Testis (tissue), 5 donors: ENCODE measurements at places on chromosomes 7 and 10.

DNA sequence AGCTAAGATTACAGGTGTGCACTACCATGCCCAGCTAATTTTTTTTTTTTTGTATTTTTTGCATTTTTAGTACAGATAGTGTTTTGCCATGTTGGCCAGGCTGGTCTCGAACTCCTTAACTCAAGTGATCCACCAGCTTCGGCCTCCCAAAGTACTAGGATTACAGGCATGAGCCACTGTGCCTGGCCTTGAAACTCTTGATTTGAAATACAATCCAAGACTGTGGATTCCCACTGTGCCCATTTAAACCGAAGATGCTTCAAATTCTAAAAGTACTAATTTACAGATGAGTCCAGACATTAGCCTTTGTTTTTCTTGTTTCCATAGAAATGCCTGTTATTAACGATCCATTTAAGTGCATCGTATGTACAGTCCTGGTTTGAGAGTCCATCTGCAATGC is 130.9 kb downstream of the CACNA2D1 start:
- no peak overlapping the region for H3K27ac ChIP-seq
- H3K27me3 ChIP-seq = no peaks in the 10 kb centered on the region
- H3K4me1 ChIP-seq = no peaks in the 10 kb centered on the region
- no peak for DNase-seq

DNA sequence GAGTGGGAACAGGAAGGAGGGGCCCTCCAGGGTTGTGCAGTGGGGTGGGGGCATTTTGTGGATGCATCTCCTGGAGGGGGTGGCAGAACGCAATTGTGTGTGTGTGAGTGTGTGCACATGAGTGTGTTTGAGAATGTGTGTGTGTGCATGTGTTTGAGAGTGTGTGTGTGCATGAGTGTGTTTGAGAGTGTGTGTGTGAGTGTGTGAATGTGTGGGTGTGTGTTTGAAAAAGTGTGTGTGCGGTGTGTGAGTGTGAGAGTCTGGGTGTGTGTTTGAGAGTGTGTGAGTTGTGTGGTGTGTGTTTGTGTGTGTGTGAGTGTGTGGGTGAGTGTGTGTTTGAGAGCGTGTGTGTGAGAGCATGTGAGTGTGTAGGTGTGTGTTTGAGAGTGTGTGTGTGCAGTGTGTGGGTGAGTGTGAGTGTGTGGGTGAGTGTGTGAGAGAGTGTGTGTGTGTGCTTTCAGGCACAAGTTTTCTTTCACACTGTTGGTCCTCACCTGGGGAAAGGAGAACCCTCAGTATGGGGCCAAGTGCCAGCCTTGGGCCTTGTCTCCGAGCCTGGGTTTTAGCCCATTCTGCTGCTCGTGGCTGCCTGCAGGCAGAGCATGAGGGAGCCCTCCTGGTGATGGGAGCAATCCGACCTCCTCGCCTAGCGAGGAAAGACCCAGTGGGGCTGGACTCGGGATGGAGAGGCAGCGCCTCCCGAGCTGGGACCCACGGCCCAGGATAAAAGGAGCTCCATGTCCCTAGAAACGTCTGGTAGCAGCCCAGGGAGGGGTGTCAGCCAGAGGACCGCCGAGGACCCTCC is 35.6 kb downstream of the CDH23 start:
- peaks cover 6% of the 10 kb centered on the region for H3K4me1 ChIP-seq
- peak; percentile 9 for DNase-seq
- no peaks in the 10 kb centered on the region for H3K27me3 ChIP-seq
- no peaks in the 10 kb centered on the region for H3K36me3 ChIP-seq
- H3K4me3 ChIP-seq = no peak overlapping the region

DNA sequence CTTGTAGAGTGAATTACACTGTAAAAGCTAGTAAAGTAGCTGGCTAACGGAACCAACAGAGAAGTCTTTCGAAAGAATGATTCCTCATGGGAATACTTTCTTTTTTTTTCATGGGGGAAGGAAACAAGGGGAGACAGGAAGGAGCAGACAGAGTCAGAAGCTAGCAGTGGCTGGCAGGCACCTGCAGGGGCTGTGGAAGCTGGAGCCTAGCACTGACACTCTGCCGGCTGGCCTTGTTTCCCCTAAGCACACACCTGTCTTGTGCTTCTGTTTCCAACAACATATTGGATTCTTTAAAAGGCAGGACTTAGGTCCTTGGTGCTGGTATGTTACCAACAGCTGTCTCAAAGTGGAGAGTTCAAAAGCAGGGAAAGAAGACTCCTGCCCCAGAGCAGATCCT is 24.7 kb downstream of the NOD1 start:
- no peak overlapping the region for H3K27ac ChIP-seq
- H3K27me3 ChIP-seq = no peaks in the 10 kb centered on the region
- H3K36me3 ChIP-seq = no peaks in the 10 kb centered on the region
- no peaks in the 10 kb centered on the region for H3K4me1 ChIP-seq

- no peak for DNase-seq
- no peaks in the 10 kb centered on the region for H3K27me3 ChIP-seq
- no peaks in the 10 kb centered on the region for H3K4me1 ChIP-seq
- H3K36me3 ChIP-seq = no peaks in the 10 kb centered on the region
Measured at GRCh38 chr10:117746541-117747448, 204.2 kb downstream of the EMX2 start.

DNA sequence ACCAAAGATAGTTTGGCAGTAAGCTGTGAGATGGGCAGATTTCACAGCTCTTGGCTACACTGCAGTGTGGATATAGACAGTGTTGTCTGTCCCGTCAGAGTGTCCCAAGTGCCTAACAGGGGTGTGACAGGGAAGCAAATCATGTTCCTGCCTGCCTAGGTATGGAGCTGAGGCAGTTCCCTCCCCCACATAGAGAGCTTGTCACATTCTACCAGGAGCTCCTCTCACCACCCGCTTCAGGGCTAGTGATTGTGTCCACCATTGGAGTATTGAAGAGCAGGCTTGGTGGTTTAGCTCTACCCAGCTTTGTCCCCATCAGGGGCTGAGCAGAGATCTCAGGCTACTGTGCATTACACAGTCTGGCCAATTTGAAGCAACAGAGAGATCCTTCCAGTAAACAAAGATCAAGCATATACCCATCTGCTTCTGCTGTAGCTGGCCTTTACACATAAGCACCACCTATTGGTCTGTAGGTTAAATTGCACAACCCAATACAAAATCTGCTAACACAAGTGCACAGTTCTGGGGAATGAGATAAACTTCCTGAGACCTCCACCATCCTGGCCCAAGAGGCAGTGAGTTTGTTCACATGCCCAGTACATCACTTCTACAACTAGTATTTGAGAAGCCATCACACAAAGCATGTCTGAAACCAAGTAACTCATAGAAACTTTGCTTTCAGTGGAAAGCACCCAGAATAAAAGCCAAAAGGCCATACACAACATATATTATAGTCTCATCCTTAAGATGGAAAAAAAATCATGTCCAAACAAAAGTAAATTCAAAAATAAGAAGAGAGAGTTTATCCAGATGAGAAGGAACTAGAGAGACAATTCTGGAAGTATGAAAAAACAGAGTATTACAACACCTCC is 67.3 kb downstream of the GLCCI1 start:
- H3K36me3 ChIP-seq = no peaks in the 10 kb centered on the region
- H3K4me3 ChIP-seq = no peak overlapping the region
- H3K27ac ChIP-seq = no peak overlapping the region
- no peaks in the 10 kb centered on the region for H3K4me1 ChIP-seq

- H3K4me1 ChIP-seq = no peaks in the 10 kb centered on the region
- no peak for DNase-seq
- H3K4me3 ChIP-seq = no peak overlapping the region
- H3K27ac ChIP-seq = no peak overlapping the region
Measured at GRCh38 chr7:35370687-35371086, 116.8 kb upstream of the TBX20 start.

GRCh38 chr10:97547271-97547600 is 25.3 kb upstream of the ANKRD2 start:
- H3K27ac ChIP-seq = no peak overlapping the region
- no peaks in the 10 kb centered on the region for H3K27me3 ChIP-seq
- H3K36me3 ChIP-seq = no peaks in the 10 kb centered on the region
- peaks cover 48% of the 10 kb centered on the region for H3K4me1 ChIP-seq

DNA sequence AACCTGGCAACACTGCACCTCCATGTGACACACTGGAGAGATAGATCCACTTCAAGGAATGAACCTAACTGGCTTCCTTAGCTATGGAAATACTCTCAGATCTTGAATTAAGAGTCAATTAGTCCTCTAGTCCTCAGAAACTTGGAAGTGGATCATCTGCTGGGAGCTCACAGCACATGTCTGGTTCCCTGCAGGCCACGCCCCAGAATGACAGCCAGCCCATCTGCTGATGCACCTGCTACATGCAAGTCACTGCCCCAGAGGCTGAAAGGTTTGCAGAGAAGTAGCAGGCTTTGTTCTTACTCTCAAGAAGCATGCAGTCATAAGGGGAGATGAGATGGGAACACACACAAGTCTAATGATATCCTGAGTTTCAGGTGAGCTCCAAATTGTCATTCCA is 275.9 kb downstream of the SKAP2 start:
- no peaks in the 10 kb centered on the region for H3K27me3 ChIP-seq
- no peaks in the 10 kb centered on the region for H3K36me3 ChIP-seq
- DNase-seq = no peak
- no peak overlapping the region for H3K4me3 ChIP-seq
- H3K27ac ChIP-seq = no peak overlapping the region
- H3K4me1 ChIP-seq = no peaks in the 10 kb centered on the region

GRCh38 chr10:118458957-118459641 is 117.0 kb upstream of the FAM204A start:
- no peak overlapping the region for H3K27ac ChIP-seq
- DNase-seq = no peak
- H3K4me3 ChIP-seq = no peak overlapping the region
- H3K27me3 ChIP-seq = no peaks in the 10 kb centered on the region

DNA sequence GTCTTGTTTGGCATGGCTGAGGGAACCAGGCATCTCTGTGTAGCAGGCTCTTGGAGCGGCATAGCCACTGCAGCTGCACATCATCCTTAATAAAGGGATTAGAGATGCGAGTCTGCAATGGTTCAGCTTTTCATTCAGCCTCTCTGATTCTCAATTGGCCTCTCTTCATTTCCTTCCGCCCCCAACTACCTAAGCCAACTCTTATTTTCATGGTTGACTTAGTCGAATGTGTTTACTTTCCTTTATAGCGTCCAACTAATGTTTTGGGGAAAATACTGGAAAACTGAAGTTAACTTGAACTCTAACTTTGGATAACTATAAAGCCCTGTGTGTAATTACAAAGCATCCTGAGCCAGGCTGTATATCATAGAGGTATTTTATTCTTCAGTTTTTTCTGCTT is 202.2 kb upstream of the KIAA1217 start:
- H3K27ac ChIP-seq = no peak overlapping the region
- no peak for DNase-seq
- H3K27me3 ChIP-seq = no peaks in the 10 kb centered on the region
- H3K4me1 ChIP-seq = peaks cover 5% of the 10 kb centered on the region
- no peaks in the 10 kb centered on the region for H3K36me3 ChIP-seq

DNA sequence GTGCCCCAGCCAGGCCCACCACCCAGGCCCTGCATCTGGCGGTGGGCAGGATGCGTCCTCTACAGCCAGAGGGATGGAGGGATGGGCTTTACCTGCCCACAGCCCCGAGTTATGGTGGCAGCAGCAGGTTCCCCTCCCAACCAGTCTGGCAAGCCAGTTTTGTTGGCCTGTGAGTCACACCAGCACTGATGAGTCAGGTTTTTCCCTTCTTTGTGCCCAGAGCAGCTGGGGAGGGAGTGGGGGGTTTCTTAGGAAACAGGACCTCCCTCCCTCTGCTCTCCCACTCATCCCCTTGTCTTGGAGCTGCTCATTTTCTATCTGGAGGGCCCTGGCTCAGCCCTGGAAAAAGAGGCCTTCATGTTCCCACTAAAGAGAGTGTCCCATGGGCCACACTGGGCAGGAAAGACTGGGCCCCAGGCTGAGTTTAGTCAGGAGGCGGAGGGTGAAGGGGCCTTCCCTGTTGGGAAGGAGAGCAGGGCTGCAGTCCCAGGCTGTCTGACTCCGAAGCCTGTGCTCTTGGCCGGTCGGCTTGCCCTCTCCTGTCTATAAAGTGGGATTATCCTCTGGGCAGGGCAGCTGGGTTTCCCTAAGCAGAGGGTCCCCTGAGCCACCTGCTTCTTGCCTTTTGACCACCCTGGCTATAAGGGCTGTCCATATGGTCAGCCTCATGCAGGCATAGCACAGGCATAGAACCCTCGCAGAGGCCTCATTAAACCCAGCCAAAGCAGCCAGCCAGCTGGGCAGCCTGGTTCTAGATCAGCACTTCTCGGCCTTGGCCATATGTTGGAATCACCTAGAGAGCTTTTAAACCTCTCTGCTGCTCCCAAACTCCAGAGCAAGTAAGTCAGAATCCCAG is 30.2 kb upstream of the ANKRD2 start:
- peak; percentile 79 for DNase-seq
- no peaks in the 10 kb centered on the region for H3K27me3 ChIP-seq
- H3K36me3 ChIP-seq = no peaks in the 10 kb centered on the region
- H3K4me1 ChIP-seq = peaks cover 55% of the 10 kb centered on the region

DNA sequence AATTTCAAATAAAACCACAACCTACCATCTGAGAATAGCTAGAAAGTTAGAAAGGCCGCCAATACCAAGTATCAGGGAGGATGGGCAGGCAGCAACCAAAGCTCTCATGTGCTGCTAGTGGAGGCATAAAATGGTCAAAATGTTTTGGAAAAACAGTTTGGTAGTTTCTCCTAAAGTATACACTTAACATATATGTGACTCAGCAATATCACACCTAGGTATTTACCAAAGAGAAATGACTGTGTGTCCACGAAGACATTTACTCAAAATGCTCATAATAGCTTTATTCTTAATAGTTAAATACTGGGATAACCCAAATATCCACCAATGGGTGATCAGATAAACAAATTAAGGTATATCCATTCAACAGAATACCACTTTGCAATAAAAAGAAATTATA is 14.3 kb downstream of the RHEB start:
- H3K4me3 ChIP-seq = no peak overlapping the region
- no peaks in the 10 kb centered on the region for H3K27me3 ChIP-seq
- DNase-seq = no peak
- H3K4me1 ChIP-seq = peaks cover 6% of the 10 kb centered on the region
- H3K36me3 ChIP-seq = no peaks in the 10 kb centered on the region
- H3K27ac ChIP-seq = no peak overlapping the region

- no peak overlapping the region for H3K4me3 ChIP-seq
- no peak overlapping the region for H3K27ac ChIP-seq
- H3K4me1 ChIP-seq = no peaks in the 10 kb centered on the region
- DNase-seq = no peak
Measured at GRCh38 chr10:16943295-16944285, 126.4 kb upstream of the RSU1 start.

- H3K27me3 ChIP-seq = no peaks in the 10 kb centered on the region
- no peak overlapping the region for H3K27ac ChIP-seq
- H3K36me3 ChIP-seq = no peaks in the 10 kb centered on the region
- DNase-seq = no peak
- peaks cover 4% of the 10 kb centered on the region for H3K4me1 ChIP-seq
Measured at GRCh38 chr10:133225707-133226191, 4.3 kb upstream of the UTF1 start.

GRCh38 chr10:113515161-113515560 is 37.7 kb upstream of the HABP2 start:
- H3K27ac ChIP-seq = no peak overlapping the region
- H3K27me3 ChIP-seq = no peaks in the 10 kb centered on the region
- H3K36me3 ChIP-seq = no peaks in the 10 kb centered on the region
- H3K4me3 ChIP-seq = no peak overlapping the region

- no peak overlapping the region for H3K4me3 ChIP-seq
- H3K27ac ChIP-seq = no peak overlapping the region
- DNase-seq = no peak
- no peaks in the 10 kb centered on the region for H3K4me1 ChIP-seq
Measured at GRCh38 chr7:137235434-137235833, 108.1 kb downstream of the PTN start.
